Stimulated activated CD4-positive, alpha-beta T cell treated with anti-CD3 and anti-CD28 coated beads, Interleukin-4, amount 100 ng/mL, for 1 hour (primary cell): ENCODE measurements at places on chromosomes 11 and 22.
A peak's percentile ranks its signal among the peaks of the same experiment; 100 is the strongest.

GRCh38 chr11:47375020-47375419, 3.3 kb downstream of the SPI1 start:
- DNase-seq = no peak

DNA sequence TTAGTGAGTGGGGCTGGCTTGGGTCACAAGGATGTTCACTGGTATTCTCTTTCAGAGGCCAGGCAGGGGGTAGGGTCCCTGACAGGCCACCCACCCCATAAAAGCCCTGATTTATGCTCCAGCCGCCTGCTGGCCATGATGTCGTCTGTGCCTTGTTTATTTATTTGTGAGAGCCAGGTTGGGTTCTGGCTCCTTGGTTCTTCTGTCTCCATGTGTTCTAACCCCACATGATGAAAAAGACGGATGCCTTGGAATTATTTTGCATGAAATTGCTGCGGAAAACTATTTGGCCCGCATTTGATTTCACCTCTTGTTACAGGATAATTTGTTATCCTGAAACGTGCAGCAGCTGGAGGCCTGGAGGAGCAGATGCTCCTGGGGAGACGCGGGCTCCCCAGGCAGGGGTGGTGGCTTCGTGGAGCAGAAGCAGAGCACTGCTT, 46.3 kb upstream of the WNT11 start:
- DNase-seq = no peak

DNA sequence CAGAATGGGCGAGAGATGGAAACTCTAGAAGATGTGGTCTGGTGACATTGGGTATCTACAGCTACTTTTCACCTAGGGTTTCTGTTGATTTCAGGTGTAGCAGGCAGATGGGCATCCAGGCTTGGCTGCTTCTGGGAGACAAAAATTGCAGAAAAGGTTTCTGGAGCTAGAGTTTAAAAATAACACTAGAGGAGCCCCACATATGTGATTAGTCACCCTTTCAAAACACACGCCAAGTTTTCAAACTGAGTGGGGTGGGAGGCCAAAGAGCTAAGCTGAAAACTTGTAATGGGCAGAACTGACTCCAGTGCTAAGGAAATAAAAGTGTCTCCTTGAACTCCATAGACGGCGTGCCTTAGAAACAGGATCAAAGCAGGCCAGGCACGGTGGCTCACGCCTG, 80.8 kb downstream of the GRK3 start:
- DNase-seq = no peak

DNA sequence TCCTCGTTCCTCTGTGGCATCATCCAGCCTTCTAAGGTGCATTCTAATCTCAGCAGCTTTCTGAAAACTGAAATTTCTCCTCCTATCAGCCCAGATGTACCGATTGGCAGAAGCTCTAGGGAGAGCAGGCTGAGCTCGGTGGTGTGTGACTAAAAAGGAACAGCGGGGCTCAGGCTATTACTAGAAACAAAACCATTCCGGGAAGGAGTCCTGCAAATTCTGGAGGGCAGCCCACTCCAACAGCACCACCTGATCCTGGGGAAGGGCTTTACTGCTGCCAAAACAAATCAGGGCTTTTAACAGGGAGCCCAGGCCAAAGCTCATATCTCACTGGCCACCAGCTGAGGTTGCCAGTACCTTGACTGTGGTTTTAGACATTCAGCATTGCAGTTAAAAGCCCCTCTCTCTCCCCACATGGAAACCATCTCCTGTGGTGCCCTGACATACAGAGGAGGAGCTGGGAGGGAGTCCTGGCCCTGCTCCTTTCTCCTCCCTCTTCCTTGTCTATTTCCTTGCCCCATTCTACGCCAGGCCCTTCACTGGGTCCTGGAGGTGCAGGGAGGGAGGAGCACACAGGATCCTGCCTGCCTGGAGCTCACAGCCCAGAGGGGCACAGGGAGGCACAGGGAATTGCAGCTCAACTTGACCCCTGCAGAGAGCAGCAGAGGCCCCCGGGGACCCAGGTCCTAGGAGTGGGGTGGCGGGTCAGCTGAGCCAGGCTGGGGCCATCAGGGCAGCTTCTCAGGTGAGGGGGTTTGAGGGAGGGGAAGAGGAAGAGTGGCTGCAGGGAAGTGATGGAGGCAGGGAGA, 889 bp downstream of the PLAAT4 start:
- no peak for DNase-seq

DNA sequence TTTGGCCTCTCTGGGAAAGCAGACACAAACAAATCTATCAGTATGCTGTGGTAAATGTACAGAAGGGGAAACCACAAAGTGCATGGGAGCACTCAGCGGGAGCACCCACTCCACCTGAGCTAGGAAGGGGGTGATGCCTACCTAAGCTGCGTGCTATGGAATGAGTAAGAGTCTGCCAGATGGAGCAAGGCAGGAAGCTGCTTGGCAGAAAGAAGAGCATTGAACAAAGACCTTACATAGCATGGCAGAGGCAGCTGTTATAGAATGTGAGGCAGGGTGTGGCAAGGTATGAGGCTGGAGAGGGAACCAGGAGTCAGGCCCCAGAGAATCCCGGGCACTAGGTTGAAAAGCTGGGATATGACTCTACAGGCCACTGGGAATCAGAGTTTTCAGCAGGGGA, 13.8 kb upstream of the MTFP1 start:
- no peak for DNase-seq

GRCh38 chr11:4006946-4007680, 87.5 kb upstream of the RRM1 start:
- DNase-seq = no peak

GRCh38 chr11:64358907-64359711, at the start of gene RPS6KA4:
TSS of gene RPS6KA4 (plus strand) at chr11:64359162. CDS start at chr11:64359236, 74 bp downstream.
- DNase-seq = peak; percentile 65

GRCh38 chr11:129192150-129192549, at the start of gene ARHGAP32:
TSS of gene ARHGAP32 (minus strand) at chr11:129192325. CDS start at chr11:129192198, 127 bp downstream.
- no peak for DNase-seq

DNA sequence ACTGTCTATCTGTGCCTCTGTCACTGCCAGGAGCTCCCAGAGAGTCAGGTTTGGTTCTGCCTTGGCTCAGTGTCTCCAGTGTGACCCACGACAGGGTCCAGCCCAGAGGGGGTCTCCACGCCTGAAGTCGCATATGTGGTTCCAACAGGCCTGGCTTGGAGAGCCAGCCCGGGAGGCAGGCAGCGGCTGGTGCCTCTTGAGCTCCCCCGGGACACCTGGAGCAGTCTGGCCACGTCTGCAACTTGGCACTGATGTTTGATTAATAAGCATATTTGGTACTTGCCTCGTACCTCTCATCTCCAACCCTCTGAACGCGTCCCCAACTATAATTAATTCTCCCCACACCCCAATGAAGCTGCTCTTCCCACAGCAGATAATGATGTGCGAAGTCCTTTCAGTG, 31.7 kb upstream of the SHISAL1 start:
- no peak for DNase-seq

DNA sequence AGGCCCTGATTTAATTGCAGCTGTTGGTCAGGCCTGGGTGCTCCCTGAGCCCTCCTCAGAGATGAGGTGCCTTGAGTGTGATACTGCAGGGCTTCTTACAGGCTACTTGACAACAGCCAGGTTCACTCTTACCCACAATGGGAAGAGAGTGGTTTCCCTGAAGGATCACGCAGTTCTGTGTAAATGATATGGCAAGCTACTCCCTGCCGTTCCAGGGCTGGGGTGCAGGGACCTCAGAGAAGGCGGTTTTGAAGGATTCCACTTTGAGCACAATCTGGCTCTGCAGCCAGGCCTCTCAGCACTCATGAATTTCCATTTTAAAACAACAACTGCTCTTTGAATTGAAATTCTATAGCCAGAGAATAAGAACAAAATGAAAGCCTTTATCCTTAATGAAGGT, 92.9 kb downstream of the SLC17A6 start:
- DNase-seq = no peak

GRCh38 chr11:121464352-121464946, 11.7 kb upstream of the SORL1-AS1 start:
- peak; percentile 75 for DNase-seq

GRCh38 chr11:1171985-1172728, 14.4 kb downstream of the MUC5AC start:
- no peak for DNase-seq

GRCh38 chr22:32843300-32843699, 41.8 kb downstream of the TIMP3 start:
- DNase-seq = no peak

DNA sequence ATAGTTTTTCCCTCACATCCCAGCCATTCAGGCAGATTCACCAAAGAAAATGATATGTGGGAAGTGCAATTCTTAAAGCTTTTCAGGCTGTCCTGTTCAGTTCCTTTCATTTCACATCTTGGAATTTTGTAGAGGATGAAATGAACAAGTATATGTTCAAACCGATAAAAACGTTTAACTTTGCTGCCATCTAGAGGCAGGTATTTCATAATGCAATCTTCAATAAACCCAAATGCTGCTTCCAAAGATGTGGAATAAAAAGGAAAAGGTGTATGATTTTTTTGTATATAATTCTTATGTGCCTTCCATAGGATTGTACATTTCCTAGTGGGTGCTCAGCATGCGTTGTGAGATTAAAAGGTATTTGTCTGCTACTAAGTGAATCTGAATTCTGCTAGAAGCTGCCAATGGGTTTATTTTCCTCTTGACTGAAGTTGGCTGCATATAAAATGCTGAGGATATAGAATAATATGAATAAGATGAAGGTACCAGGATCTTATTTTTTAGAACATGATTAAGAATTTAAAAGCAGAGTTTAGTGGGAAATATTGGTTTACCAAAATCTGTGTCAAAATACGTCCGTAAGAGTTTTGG, 199.3 kb downstream of the PGR start:
- no peak for DNase-seq

- no peak for DNase-seq
Measured at GRCh38 chr11:72236083-72236697, 7.8 kb downstream of the PHOX2A start.

- DNase-seq = no peak
Measured at GRCh38 chr11:2103668-2104523, 35.3 kb downstream of the IGF2 start.

GRCh38 chr11:75174781-75175370, 24.0 kb downstream of the SLCO2B1 start:
- no peak for DNase-seq

GRCh38 chr11:108734956-108735559, 70.2 kb downstream of the DDX10 start:
- no peak for DNase-seq

DNA sequence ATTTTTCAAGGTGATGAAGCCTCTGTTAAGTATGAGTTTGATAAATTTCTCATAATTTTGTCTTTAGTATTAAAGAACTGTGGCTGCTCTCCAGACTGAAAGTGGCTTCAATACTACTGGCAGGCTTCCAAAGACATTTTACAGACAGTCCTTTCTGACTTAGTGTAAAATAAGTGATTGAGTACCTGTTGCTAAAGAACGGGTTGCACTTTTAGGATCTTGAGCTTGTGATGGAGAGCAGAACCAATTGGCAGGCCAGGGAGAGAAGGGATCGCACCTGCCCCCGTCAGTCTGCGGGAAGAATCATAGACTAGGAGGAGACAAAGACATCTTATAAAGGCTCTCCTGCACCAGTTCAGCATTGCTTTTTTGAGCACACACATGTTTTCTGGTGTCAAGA, 4.4 kb downstream of the NCAM1 start:
- no peak for DNase-seq

DNA sequence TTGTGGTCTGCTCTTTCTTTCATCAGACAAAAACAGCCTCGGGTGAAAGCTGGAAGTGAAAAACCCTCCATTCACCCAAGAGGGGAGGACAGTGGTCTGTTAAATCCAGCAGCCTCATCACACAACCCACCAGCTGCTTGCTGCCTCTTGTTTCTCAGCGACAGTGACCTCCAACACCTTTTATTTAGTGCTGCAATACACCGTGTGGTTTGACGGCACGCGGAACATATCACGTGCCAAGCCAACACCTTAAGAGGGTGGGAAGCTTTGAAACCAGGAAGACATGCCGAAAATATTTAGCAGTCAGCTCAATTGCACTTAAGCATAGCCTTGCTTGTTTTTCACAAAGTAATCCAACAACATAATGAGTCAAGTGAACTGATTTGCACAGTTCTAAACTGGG, 39.8 kb upstream of the POGLUT3 start:
- DNase-seq = no peak

GRCh38 chr11:30908857-30909256, 322.7 kb upstream of the MPPED2 start:
- DNase-seq = no peak

DNA sequence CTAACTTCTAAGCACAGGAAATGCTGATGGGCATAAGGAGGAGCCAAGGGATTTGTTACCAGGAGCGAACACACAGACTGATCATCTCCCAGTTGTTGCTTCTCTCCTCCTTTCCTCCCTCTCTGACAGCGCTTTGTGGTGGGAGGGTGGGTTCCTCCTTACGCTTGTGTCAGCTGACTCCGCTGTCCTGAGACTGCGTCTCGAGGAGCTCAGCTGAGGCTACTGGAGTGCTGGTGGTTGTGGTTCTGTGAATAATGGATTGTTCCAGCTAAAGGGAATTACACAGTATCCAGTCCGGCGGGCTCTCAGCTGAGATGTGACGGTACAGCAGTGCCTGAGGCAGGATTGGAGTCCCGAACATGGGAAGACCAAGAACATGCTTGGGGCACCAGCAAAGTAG, 113.4 kb downstream of the CTNND1 start:
- DNase-seq = no peak

DNA sequence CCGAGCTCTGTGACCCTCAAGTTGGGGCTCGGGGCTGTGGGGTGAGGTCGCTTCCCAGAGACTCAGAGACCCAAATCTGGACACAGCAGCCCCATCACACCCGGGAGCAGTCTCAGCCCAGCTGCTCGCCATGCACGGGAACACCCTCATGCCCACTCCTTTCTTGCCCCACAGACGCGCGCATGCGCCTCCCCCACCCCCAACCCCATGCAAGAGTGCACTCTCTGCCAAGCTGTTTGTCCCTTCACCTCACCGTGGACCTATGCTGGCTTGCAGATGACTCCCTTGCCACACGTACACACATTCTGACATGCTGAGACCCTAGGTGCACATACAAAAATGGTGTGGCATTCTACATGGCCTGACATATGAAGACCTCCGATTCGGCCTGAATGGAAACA, 478 bp upstream of the CD248 start:
- DNase-seq = peak; percentile 46

DNA sequence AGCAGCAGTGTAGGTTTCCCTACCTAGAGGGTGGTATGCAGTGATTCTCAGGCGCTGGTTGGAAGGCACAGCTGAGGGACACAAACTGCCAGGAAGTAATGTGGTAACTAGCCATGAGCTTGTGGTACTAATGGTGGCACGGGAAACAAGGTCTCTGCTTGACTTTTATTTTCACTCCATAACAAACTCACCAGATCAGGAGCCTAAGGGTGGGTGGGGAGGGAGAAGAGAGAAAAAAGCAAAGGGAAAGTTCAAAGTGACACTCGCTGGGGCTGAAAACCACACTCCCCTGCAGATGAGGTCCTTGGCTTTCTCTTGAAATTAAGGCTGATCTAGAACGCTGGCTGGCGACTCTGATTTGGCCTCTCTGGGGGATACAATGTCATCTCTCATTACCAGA, 22.0 kb downstream of the TRAF6 start:
- no peak for DNase-seq

GRCh38 chr11:83628622-83629355, 342.6 kb upstream of the CCDC90B start:
- no peak for DNase-seq

DNA sequence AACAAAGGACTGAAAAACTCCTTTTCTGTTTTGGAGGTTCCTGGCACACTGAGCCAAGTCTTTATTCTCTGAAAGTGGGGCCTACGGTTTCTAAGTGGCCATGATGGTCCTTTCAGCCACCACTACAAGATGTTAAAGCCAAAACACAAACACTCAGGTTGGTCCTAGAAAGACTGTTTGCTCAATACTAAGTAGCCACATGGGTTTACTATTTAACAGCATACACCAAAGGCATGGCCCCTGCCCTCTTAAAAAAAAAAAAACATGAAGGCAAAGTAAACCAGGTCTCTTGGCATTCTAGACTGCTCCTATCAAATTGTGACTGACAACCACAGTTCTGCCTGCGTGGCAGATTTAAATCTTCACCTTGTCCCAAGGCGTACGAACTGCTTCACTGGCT, 123.6 kb upstream of the BID start:
- DNase-seq = no peak
